ENCODE measurements at places on chromosomes 7 and 10. TPM values are rescaled to one million over a fixed set of nuclear protein-coding genes. Genes with fewer than 3 reads are reported as not detected.

- DNase-seq, result no peak
Observed at GRCh38 chr10:87733081-87733480, 73.4 kb downstream of the PAPSS2 start.

DNA sequence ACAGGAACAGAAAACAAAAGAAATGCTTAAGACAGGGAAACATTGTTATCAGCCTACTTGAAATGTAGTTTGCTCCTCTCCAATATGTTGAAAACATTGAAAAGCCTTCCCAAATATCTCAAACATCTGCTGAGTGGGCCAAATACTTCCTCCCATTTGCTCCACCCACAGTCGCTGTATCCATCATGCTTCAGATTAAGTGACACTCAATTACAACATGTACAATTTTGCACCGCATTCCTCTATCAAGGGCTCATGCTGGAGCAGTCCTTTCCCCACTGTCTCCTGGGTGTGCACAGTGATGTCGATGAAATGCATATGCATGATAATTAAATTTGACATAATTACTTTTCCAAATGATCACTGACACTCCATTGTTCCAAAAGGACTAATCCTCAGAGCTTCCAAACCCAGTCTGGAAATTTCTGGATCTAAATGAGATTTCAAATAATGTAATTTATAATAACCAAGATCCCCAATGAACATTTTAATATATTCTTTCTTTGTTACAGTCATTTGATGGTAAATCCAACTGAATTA, 604.6 kb downstream of the GRID1 start:
- no peak for DNase-seq

DNA sequence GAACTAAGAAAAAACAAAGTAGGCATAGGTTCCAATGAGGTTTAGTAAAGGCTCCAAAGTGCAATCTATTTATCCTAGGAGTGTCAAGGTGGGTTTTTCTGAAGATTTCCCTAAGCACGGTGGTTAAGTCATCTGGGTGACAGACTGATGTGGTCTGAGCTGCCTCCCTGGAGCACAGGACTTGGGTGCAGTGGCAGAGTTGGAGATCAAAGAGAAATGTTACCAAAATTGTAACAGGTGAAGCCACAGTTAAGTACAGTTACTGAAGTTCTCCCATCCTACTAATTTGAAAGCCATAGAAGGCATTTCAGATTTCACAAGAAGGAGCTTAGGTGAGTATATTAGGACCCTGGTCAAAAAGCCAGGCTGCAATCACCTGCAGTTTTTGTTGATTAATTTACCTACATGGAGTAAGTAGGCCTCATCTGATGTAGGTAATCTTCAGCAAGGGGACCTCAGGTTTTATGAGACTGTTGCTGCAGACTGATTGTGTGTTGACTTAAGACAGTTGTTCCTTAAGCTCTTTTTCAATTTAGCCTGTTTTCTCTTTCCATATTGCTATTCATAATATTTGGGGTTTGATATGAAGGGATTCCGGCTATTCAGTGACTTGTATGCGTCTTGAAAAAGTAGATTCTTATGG, 3.0 kb downstream of the DLX6 start:
- no peak for DNase-seq

DNA sequence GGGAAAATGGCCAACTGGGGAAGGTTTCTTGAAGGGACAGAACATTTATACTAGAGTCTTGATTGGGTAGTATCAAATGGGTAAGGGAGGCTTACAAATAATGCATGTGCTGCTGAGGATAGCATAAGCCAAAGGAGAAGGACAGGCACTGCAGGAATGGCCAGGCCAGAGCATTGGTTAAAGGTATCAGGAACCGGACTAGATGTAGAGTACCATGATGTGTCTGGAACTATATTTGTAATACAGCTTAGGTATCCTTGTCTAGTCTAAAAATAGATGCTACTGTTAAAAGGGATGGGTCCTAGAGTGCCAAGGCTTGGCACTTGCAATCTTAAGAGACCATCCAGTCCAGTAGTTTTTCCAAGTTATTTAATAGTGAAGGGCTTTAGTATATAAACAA, 20.3 kb downstream of the TMEM243 start:
- no peak for DNase-seq

GRCh38 chr10:114485696-114486400, 81.5 kb upstream of the AFAP1L2 start:
- no peak for DNase-seq

DNA sequence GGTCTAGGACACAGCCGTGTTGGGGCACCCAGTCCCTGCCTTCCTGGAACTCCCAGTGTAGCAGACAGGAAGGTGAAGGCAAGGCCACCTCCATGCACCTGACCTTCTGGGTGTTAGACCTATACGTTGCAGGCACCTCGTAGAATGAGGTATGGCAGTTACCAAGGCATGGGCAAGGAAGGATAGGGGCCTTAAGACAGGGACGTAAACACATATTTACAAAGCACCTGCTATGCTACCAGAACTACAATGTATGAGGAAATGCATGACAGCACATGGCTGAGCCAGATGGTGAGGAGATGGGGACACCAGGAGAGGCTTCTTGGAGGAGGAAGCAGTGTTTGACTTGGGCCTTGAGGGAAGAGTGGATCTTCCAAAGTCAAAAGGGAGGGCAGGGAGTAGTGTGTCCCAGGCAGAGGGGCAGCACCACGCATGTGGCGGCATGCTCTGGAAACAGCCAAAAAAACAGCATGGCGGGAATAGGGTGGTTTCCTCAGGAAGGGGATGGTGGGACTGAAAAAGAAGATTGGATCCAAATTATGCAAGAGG, 231.2 kb downstream of the FANK1 start:
- no peak for DNase-seq

DNA sequence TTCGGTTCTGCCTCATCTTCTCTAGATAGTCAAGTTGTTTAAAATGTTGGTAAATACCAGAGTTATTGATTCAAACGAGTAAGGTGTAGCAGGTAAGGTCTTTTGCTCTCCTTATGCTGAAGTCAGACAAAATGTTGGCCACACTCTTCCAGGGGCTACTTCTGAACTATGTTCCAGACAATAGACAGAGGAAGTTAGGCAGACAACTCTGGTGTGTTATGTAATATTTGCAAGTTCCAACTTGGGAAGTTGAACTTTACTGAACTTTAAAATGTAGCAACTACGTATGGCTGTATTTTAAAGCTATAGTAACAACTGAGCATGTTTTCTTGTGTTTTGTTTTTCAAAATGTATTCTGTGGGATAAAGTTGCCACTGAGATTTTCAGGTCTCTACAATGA, 125.7 kb upstream of the NEBL start:
- no peak for DNase-seq

GRCh38 chr7:69430384-69431021, 167.8 kb upstream of the AUTS2 start:
- peak; percentile 46 for DNase-seq

- DNase-seq, result no peak
Observed at GRCh38 chr7:127387974-127388373, 4.5 kb downstream of the ZNF800 start.

DNA sequence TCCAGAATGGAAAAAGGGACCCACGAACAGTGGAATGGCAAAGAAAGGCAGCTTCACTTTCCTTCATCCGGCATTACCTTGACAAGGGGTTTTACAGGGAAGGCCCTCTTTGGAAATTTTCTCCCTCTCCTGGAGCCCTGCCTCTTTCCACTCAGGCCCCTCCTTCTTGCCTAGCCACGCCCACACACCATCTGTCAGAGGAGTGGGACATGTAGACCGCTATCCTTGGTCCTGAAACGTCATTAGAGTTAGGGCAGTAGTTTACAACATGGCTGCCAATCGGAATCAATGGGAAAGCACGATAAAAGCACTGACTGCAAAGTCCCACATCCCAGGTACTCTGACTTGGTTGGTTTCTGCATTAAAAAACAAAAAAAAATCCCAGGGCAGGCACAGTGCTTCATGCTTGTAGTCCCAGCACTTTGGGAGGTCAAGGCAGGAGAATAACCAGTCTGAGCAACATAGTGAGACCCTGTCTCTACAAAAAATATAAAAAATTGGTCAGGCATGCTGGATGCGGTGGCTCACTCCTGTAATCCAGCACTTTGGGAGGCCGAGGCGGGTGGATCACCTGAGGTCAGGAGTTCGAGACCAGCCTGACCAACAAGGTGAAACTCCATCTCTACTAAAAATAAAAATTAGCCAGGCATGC, 96.4 kb downstream of the MARCHF5 start:
- DNase-seq, result peak; percentile 24

GRCh38 chr10:15211464-15211979, 43.0 kb upstream of the NMT2 start:
- no peak for DNase-seq

DNA sequence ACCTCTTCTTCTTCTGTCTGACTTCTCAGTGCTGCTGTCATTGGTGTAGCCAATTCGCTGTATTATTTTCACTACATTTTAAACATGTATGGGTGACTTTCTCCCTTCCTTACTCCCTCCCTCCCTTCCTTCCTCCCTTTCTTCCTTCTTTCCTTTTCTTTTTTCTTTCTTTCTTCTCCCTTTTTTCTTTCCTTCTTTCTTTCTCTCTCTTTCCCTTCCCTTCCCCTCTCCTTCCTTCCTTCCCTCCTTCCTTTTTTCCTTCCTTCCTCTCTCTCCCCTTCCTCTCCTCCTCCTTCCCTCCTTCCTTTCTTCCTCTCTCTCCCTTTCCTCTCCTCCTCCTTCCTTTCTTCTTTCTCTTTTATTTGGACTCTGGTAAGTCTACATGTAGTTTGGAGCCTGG, 240.8 kb downstream of the GATA3 start:
- no peak for DNase-seq

GRCh38 chr7:103373866-103374643, 26.6 kb downstream of the PSMC2 start:
- DNase-seq, result no peak

The CUBN gene
- 0.91 TPM for total RNA-seq

The PILRA gene
- 6.5 TPM for total RNA-seq

The FAM131B gene
- 0.29 TPM for total RNA-seq

The SVOPL gene
- not detected for total RNA-seq
